Stomach (tissue), 19 donors: ENCODE measurements at places on chromosomes 16 and 17. TPM values are rescaled to one million over a fixed set of nuclear protein-coding genes. Genes with fewer than 3 reads are reported as not detected.

DNA sequence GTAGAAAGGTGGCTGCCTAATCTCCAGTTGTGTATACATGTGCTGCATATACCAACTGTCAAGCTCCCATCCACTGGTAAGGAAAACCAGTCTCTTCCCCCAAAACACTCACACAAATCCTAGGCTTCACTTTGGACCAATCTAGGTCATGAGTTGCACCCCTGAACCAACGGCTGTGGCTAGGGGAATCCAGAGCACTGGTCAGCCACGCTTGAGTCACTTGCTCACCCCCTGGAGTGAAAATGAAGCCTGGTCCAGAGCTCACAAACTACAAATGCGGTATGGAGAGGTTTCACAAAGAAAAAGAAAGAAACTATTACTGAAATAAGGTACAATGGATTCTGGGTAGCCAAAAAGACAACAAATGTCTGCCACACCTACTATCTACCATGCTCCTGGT, 66.1 kb upstream of the NLK start:
- DNase-seq = no peak

DNA sequence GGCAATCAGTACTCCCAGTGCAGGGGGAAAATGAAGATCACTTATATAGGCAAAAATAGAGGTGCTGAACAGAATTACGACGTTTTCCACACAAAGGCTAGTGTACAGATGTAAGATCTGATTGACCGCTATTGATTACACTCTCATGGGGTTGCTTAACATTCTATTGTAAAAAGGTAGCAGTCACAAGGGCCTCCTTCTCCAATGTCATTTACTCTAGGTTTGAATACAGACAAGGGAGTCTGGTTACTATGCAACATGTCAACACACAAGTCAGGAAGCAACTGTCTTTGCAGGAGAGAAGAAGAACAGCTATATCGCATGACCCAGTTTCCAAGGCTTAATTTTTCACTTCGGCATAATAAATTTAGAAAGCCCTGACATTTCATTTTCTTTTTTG, 7.9 kb downstream of the KRT37 start:
- DNase-seq = no peak

DNA sequence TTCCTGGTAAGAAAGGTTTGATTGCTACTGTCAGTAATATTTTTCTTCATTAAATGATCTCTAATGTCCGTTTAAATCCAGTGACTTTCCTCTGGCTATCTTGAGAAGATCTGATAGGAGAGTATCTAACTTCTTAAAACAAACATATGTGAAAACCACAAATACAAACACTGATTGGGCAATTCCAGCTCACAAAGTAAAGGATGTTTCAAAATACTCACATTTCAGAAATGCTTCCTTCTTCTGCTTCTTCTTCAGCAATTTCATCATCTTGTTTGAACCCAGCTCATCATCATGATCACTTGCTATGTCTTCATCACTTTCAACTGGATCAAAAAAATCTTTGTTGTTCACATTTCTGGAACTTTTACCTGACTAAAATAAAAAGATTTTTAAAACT, 64.3 kb upstream of the RBL2 start:
- DNase-seq = no peak

- no peak for DNase-seq
Observed at GRCh38 chr17:4969047-4969550, 1.5 kb upstream of the SPAG7 start.

GRCh38 chr16:84609563-84610177, 8.2 kb downstream of the COTL1 start:
- DNase-seq = no peak

DNA sequence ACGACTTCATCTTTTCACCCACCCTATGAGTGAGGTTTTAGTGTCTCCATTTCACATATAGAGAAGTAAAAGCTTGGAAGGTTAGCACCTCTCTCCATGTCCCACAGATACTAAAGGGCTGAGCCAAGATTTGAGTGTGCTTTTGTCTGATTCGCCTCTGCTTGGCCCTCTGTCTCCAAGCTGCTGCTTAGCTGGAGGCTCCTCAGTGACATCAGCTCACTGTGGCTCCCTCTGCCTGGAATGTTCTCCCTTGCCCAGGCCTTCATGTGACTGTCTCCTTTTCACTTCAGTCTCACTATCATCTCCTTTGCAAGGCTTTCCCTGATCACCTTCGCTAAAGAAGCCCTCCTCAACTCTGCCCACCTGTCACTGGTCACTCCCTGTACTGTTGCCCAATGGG, 84.5 kb upstream of the HSBP1 start:
- DNase-seq = no peak

DNA sequence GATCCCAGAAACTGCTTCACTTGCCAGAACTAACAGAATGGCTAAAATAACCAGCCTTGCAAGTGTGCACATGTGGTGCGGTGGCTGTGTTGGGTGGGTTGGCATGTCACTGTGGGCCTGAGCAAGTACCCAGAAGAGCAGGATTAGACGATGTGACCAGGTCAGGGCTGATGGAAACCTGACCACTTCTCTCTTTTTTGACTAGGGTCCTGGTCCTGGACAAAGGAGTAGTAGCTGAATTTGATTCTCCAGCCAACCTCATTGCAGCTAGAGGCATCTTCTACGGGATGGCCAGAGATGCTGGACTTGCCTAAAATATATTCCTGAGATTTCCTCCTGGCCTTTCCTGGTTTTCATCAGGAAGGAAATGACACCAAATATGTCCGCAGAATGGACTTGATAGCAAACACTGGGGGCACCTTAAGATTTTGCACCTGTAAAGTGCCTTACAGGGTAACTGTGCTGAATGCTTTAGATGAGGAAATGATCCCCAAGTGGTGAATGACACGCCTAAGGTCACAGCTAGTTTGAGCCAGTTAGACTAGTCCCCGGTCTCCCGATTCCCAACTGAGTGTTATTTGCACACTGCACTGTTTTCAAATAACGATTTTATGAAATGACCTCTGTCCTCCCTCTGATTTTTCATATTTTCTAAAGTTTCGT, 16.7 kb downstream of the ANKRD40 start:
- no peak for DNase-seq

DNA sequence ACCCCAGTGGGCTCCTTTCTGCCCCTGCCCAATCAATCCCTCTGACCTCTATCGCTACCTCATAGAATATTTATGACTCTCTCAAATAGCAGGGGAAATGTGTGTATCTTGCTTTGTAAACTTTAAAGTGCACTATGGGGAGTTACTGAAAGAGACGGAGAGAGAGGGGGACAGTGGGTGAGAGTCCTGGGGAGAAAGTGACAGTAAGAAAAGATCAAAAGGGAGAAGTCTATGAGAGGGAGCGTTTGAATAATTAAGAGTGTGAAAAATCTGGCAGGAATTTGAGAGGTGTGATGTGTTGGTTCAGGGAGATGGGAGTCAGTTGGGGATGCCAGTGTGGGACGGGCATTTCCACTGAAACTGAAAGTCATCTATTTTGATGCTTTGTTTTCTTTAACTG, 32.6 kb downstream of the USP43 start:
- no peak for DNase-seq

DNA sequence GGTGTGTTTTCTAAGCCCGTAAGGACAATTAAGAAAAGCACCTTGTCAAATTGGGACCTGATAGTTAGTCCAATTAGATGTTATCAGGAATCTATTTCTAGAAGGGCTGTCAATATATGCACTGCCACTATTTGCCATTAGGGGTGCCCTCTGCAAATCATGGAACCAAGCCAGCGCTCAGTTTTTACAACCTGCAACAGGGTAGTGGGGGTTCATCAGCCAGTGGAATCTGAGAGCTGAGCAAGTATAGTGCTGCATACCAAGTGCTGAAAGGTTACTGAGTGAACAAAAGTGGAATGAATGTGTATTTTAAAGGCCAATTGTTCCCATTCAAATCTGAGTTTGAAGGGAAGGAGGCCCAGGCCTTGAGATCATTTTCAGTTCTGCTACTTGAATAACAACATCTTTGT, 10.4 kb downstream of the PRR11 start:
- peak; percentile 47 for DNase-seq

- no peak for DNase-seq
Observed at GRCh38 chr16:27756206-27756970, 206.4 kb downstream of the KATNIP start.

DNA sequence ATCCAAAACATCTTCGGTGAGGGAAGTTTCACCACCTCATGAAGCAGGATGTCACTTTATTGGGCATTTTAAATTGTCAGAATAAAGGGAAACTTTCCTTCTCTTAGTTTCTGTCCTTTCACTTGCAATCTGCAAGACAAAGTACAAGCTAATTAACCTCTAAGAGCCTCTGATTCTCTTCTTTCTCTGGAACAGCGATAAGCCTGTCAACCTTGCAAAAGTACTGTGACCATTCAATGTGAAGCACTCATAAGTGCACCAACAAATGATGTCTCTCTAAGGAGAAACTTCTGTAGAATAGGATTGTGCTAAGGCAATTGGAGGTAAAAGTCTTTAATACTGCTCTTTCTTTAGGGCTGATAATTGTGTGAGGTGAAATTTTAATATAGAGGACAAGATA, 1622.3 kb downstream of the CDH8 start:
- DNase-seq = no peak

- DNase-seq = no peak
Observed at GRCh38 chr17:19415806-19416775, 5.1 kb downstream of the RNF112 start.

DNA sequence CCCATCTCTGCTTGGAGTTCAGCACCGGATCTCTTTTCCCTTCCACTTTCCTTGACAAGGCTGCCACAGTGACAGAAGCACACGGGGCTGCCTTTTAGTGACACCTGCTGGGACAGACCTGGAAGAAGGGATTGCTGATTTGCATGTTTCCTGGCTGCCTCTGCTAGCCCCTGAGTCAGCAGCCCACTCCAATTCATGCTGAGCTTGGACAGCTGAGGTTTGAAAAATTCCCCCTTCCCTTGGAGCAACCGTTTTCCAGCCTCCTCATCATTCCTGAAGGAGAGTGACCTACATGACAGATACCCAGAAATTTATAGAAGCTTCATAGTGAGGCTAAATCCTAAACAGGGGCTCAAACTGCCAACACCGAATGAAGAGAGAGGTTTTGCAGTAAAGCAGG, 18.8 kb upstream of the RBL2 start:
- DNase-seq = no peak

DNA sequence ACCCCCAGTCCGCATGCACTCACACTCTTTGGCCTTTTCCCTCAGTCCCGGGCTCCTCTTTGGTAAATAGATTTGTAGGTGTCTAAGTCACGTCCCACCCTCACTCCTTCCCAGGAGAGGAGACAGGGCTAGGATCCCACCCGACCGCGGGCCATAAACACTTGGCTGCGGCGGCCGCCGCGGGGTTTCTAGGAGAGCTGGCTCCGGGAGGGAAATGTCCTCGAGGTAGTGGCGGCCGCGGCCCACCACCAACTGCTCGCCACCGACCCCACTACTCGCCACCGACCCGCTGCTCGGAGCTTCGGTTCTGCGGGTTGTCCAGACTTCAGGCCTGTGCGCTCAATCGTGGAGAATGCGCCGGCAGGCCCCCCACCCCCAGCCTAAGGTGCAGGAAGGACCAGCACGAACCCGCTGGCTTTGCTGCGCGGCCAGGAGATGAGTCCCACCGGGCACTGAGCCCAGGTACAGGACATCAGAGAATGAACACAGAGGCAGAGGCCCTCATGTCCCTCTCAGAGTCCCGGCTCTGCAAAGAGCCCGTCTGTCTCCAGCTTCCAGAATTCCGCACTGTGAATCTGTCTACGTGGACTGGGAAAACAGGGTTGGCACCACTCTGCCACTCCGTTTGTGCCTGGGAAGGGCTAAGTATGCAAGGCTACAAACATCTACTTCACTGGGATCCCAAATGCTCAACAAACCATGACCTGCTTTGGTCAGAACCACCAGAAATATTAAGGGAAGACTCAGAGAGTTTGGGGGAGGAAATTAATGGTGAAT, 2.5 kb downstream of the PRAC2 start:
- DNase-seq = no peak

GRCh38 chr17:46916623-46917022, 6.3 kb upstream of the GOSR2 start:
- DNase-seq = no peak

- no peak for DNase-seq
Observed at GRCh38 chr16:67459861-67460150, 21.2 kb downstream of the ATP6V0D1 start.

GRCh38 chr16:50842013-50842505, 100.2 kb downstream of the CYLD start:
- no peak for DNase-seq

- DNase-seq = peak; percentile 69
Observed at GRCh38 chr17:1077986-1078711, 81.2 kb downstream of the TIMM22 start.

DNA sequence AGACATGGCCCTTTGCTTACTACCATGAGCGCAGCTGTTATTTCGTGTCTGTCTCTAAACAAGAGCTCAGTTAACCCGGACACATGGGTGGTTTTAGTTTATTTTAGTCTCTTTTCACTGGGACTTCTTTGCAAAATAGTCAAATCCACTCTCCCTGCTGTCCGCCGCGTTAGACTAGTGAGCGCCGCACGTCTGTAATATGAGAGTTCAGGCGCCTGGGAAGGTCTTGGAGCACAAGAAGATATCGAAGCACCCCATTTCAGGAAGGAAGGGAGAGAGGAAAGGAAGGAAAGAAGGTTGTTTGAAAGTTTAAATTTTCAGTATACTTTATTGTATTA, 111.0 kb upstream of the CHMP6 start:
- DNase-seq = no peak

GRCh38 chr17:1143573-1143972, 36.2 kb downstream of the ABR start:
- DNase-seq = peak; percentile 89

DNA sequence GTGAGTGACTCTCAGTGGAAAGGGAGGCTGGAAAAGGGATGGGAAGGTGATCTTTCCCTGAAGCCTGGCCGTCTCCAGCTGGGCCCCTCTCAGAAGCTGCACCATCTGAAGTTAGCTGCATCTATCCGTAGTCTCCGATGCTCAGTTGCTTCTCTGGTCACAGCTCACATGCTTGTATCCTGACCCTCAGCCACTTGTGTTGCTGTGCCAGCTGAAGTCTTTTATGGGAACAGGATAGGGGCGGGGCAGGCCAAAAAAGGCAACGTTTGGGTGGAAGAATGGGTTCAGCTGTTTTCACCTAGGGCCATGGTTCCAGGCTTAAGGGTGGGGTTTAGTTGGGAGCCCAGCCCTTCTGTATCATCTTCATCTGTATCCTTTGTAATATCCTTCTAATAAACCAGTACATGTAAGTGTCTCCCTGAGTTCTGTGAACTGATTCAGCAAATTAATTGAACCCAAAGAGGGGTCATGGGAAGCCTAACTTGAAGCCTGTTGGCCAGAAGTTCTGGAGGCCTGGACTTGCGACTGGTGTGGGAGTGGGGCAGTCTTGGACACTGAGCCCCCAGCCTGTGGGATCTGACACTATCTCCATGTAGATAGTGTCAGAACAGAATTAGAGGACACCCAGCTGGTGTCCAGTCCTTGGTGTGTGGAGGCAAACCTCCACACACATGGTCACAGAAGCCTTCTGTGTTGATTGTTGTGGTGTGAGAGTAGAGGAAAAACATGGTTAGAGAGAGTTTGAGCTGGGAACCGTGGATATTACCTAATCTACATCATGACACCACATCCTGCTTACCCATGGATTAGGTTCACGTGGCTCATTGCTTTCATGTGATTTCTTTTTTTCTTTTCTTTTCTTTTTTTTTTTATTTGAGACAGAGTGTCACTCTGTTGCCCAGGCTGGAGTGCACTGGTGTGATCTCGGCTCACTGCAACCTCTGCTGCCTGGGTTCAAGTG, 49.3 kb upstream of the FBXO47 start:
- peak; percentile 19 for DNase-seq

Gene CHRNB1
- total RNA-seq = 4.2 TPM

Gene RDM1
- 5.9 TPM for total RNA-seq

Gene ARHGAP23
- 55.5 TPM for total RNA-seq

Gene ZG16B
- total RNA-seq = not detected

Gene USP43
- total RNA-seq = 1.3 TPM

Gene LPO
- total RNA-seq = not detected

Gene RND2
- 0.37 TPM for total RNA-seq

Gene TK1
- total RNA-seq = 17.8 TPM

Gene FBRS
- 28.6 TPM for total RNA-seq

Gene GLP2R
- 9.4 TPM for total RNA-seq
